ENCODE measurements at places on chromosomes 6 and 20.

DNA sequence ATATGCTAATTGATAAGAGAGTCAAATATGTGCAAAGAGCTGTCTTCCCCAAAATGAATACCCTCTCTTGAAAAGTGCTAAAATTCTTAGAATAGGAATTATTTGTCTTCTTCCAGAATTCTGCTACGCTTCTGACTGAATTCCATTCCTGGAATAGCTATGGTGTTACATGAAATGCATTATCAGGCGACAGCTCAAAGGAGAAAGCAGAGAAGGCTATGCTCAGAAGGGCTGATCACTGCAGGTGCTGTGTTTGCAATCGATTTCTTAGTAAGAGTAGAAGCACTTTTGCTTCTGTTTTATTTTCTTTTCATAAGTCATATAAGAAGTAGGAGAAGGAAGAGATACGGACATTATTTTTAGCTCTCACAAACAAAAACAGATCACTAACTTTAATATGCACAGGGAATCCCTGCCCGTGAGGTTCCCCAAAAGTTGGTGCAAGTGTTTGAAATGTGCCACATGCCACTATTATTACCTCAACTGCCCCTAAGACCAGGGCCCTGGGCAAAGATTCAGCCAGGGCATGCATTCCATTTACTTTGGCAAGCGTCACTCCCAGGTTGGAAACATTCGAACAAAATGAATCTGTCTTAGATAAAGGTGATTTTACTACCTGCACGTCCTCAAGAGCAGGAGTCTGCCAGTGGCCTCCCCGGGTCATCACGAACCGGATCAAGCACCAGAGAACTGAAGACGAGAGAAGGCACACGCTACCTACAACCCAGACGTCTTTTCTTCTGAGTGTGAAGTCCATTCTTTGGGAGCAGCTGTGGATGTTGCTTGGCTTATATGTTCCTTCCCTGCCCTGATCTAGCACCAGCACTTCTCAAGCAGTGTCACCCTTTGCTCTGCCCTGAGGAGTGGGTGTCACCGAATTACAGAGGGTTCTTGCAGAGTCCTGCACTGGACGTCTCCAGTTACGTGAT, 7.2 kb downstream of the MYLK4 start:
- no peak for DNase-seq

GRCh38 chr6:111663692-111664564, 58.2 kb upstream of the TRAF3IP2 start:
- DNase-seq = no peak

- no peak for DNase-seq
These were observed 72.9 kb upstream of the DSP start for GRCh38 chr6:7468382-7469081.

- DNase-seq = no peak
These were observed 16.8 kb downstream of the COX4I2 start for GRCh38 chr20:31654534-31654933.

GRCh38 chr6:71056656-71057055, 99.8 kb upstream of the B3GAT2 start:
- no peak for DNase-seq

- no peak for DNase-seq
These were observed 95.4 kb downstream of the OGFRL1 start for GRCh38 chr6:71383901-71384489.

DNA sequence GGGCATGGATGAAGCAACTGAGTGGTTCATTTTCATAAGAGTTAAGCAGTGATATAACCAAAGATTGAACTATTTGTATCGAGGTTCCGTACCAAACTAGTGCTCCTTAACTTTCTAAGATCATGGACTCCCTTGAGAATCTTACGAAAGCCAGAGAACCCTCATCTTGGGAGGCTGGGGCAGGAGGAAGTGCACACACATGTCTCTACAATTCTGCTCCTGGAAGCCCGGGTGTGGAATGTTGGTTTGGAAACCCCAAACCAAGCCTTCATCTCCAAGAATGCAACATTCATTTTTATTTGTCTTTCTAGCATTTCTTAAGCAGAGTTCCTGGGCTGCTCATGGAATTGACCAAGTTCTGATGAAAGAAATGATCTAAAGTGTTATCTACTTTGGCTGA, 250.5 kb upstream of the PRND start:
- DNase-seq = no peak

GRCh38 chr6:96948631-96949030, 24.1 kb downstream of the KLHL32 start:
- no peak for DNase-seq

DNA sequence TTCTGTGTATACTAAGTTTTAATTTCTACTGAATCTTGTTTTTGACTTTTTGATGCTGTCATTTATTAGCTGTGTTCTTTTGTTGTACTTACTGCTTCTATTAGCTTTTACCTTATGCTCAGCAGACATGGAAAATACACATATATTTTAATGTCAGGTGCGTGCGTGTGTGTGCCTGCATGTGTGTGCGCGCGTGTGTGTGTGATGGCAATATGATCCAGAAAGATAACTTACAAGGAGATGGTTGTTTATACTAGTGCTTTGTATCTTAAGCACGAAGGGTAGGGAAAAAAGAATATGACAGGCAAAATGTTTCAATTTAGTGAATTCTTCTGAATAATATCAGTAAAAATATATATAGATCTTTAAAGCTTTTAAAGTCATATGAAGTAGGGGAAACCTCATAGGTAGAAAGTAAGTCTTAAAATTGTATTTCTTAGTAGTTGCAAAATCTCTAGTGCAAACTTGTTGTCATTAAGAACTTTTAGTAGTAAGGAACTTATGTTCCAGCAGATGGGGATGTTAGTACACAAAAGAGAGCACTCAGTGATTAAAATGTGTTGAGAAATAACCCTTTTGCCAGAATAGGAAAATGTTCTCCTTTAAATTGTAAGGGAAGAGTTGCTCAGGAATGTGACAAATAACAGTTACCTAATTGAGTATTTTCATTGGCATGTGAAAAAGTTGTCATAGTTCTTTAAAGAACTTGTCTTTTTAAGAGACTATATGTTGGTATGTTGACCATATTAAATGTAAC, 13.2 kb downstream of the QKI start:
- DNase-seq = no peak

GRCh38 chr6:106746652-106747051, 117.3 kb downstream of the QRSL1 start:
- DNase-seq = no peak

DNA sequence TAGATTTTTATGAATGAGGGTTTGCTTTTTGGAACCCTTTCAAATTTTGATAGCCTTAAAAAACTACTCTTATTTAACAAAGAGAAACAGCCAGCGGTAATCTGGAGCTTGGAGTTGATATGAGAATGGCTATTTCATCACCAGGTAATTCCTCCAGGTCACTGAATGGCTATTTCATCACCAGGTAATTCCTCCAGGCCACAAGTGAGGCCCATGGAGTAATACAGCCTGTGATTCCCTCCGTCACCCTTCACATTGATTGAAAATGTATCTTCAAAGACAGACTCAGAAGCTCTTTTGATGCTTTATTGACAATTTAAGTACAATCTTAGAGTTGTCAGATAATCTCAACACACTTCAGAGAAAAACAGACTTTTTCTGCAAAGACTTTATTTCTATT, 73.3 kb upstream of the AGPAT4 start:
- DNase-seq = no peak

DNA sequence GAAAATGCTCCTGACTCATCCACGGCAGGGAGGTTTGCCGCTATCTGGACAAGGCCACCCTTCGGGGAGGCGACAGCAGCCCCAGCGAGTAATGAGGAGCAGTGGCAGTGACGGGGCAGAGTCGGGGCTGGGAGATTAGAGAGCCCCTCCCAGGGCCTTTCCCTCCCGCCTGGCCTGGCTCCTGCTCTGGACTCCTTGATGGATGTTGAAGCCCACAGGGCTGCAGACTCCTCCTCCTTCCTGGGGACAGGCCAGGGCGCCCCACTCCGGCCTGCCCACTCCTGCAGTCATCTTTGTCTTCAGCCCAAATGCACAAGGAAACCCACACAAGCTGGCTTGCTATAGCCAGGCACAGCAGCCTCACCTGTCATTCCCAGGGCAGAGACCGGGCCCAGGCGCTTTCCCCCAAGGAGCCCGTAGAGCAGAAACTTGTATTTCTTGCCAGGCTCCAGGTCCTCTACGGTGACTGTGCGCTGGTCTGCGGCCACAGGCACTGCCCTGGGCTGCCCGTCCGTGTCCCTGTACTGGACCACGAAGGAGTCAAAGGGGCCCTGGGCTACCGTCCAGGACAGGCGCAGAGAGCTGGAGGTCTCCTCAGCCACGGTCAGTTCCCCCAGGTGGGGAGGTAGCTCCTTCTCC, 7.7 kb downstream of the CYP21A2 start:
- no peak for DNase-seq

DNA sequence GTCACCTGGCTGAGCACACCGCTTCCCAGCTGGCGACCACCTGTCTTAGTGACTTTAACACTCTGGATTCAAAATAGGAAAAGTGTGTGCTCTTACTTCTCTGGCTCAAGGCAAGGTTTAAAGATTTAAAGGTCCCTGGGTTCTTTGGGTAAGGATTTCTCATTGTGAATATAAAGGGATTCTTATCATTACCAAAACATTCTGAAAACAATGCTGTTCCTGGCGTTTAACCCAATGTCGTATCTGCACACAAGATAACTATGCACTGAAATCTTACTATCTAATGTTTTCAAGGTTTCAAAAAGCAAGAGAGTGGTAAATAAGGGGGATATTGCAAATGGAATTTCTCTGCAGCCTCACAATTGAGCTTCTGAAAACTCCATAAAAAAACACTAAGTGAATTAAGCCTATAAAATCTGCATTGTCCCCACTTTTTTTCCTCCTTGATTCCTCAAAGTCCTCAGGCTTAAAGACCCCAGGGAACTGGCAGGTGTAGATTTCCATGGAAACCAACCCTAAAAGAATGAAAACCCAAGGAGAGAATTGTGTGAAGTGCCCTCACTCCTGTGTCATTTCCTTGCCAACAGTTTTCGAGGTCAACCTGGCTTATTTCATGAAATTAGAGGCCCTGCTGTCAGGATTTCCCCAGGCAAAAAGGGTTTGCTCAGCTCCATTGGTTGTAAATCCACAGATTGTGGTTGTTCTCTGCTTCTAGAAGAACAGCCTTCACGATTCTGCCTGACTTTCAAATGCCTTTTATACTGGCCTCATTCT, 44.0 kb downstream of the BMP2 start:
- DNase-seq = no peak

- DNase-seq = no peak
These were observed 3.5 kb upstream of the LBP start for GRCh38 chr20:38342713-38343310.

DNA sequence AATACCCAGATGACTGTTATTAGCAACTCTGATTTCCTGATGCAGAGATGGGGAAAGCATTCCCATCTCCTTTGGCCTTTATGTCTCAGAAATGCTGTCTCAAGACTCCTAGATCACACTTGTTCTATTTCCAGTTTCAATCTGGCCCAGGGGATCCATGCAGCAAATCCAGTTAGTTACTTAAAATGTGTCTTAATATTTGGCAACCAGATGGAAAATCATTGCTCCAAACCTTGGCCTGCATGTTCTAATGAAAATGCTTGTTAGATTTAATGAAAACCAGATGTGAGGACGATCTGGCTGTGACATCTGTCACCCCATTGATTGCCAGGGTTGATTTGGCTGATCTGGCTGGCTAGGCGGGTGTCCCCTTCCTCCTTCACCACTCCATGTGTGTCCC, 125.2 kb downstream of the TSHZ2 start:
- no peak for DNase-seq

- DNase-seq = no peak
These were observed 245.9 kb downstream of the EYS start for GRCh38 chr6:65461121-65461520.

DNA sequence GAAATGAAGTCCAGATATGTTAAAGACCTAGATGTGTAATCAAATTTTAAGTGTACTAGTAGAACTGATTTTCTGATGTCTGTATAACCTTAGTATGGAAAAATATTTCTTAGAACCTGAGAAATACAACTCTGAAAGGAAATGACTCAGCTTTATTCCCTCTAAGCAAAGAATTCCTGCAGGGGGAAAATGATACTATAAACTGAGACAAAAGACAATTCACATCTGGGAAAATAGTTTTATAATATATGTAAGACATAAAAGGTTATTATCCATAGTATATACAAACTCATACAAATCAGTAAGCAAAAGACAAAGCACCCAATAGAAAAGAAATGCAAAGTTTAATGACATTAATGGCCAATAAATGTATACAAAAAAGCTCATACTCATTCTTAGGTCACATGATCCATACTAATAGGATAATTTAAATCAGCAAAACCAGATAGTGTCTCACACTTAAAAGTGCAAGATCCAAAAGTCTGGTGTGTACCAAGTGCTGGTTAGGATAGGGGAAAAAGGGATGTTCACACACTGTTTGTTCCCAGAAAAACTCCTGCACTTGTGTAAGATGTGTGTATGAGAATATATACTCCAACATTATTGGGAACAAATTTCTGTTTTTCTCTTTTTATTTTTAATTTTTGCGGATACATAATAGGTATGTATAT, 22.6 kb downstream of the RNF217 start:
- no peak for DNase-seq

GRCh38 chr6:113171882-113172281, 685.3 kb upstream of the MARCKS start:
- DNase-seq = no peak

- DNase-seq = no peak
These were observed 10.3 kb upstream of the R3HDML start for GRCh38 chr20:44326391-44327159.

- DNase-seq = no peak
These were observed 15.2 kb downstream of the RNF8 start for GRCh38 chr6:37368961-37369320.

GRCh38 chr6:170366248-170366960, 59.8 kb downstream of the FAM120B start:
- no peak for DNase-seq

DNA sequence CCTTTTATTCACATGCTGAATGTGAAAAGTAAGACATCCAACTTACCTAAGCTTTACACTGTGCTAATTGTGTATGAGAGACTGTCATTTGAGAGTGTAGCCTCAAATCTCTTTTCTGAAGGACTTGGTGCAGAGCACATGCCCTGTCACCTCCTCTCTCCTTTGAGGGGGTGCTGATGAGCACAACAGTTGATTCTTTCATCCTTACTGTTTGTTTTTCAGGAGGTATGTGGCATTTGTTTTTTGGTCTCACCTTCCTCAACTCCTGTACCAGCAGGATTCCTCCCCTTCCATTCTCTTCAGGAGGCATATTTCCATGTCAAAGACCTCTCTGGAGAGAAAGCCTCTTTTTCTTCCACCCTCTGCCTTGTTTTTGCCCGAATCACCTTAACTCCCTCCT, 252.6 kb upstream of the CITED2 start:
- no peak for DNase-seq

- no peak for DNase-seq
These were observed 188.3 kb upstream of the GMDS start for GRCh38 chr6:2433711-2434110.

DNA sequence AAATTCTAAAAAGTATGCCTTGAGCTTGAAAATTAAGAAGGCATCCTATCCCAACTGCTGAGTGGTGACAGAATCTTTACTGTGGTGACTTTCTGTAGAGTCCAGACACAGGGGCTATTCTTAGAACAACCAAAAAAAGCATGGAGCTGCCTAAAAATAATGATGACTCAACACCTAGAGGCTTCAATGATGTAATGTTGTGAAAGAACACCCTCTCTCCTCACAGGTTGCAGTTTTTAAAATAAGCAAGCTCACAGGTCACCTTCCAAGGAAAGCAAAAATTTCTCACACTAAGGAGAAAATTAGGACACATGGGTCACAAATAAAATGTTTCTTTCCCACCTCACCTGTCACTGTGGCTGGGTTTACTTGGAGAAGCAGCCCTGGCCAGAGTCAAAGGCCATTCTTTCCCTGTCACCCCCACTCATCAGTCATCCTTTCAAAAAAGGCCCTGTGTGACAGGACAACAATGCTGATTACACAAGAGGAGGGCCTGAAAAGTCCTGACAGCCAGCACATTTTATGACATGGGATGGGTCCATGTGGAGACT, 53.5 kb downstream of the RCAN2 start:
- DNase-seq = no peak
